ENCODE measurements at places on chromosomes 12 and 14.

DNA sequence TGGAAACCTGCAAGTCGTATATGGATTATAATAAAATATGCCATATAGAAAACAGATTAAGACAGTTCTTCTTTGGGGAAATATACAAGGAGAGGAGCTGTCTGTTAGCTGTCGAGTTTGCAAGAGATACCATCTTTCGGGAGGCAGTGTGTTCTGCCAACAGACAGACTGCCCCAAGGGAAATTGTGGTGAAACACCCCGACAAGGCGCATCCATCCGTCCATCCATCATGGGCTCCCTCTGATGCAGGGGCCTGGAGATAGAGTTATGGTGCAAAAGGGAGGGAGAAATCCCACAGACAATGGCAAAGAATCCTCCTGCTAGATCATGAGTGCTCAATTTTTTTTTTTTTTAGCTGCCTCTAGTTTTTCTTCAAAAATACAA, 156.3 kb downstream of the DPF3 start:
- no peak for DNase-seq
- no peaks in the 10 kb centered on the region for H3K4me1 ChIP-seq
- H3K4me3 ChIP-seq = no peak overlapping the region
- H3K36me3 ChIP-seq = no peaks in the 10 kb centered on the region

DNA sequence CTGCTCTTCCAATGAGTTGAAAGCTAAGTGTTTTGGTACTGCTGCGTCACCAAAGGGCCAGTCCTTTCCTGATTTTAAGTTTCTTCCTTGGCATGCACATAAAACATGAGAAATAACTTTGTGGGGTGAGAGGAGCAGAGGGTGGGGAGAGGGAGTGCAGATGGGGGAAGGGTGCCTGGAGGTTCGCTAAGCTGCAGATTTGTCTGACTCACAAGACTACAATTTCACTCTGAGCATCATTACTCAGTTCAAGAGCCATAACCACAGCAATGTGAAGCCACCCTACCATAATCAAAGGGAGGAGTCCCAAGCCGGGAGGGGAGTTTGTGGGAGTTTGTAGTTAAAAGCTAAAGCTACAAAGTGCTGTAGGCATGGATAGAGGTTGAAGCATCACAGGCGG, 136.1 kb downstream of the ANO2 start:
- no peaks in the 10 kb centered on the region for H3K4me1 ChIP-seq
- no peaks in the 10 kb centered on the region for H3K36me3 ChIP-seq
- no peaks in the 10 kb centered on the region for H3K27me3 ChIP-seq
- H3K27ac ChIP-seq = no peak overlapping the region

DNA sequence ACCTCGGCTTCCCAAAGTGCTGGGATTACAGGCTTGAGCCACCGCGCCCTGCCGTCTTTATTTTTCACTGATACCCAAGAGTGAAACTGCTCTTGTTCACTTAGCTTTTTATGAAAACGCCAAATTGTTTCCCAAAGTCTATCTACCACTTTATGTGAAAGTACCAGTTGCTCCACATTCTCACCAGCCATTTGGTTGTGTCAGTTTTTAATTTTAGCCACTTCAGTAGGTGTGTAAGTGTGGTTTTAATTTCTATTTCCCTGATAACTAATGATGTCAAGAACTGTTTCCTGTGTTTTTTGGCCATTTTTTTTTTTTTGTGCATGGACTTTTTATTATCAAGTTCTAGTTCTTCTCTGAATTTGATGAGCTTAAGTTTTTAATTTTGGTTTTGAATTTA, 17.1 kb downstream of the CAND1 start:
- no peaks in the 10 kb centered on the region for H3K4me1 ChIP-seq
- no peaks in the 10 kb centered on the region for H3K27me3 ChIP-seq
- H3K27ac ChIP-seq = no peak overlapping the region
- peaks cover 16% of the 10 kb centered on the region for H3K36me3 ChIP-seq
- no peak overlapping the region for H3K4me3 ChIP-seq

DNA sequence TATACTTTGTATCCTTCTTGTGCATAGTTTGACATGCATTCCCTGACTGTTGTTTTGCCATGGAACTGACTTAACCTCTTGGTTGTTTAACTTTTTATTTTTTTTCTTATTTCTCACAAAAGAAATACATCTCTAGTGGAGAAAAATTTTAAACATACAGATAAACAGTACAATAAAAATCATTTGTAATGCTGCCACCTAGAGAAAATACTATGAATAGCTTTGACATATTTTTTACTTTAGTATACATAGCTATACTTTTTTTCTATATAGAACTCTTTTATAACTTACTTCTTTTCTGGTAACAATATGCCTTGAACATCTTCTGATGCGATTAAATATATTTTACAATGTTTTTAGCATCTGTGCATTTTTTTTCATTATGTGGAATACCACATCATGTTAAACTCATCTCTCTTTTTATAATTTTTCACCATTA, 184.5 kb downstream of the AKAP6 start:
- no peak for DNase-seq
- no peak overlapping the region for H3K4me3 ChIP-seq
- no peak overlapping the region for H3K27ac ChIP-seq
- no peaks in the 10 kb centered on the region for H3K4me1 ChIP-seq
- no peaks in the 10 kb centered on the region for H3K36me3 ChIP-seq

DNA sequence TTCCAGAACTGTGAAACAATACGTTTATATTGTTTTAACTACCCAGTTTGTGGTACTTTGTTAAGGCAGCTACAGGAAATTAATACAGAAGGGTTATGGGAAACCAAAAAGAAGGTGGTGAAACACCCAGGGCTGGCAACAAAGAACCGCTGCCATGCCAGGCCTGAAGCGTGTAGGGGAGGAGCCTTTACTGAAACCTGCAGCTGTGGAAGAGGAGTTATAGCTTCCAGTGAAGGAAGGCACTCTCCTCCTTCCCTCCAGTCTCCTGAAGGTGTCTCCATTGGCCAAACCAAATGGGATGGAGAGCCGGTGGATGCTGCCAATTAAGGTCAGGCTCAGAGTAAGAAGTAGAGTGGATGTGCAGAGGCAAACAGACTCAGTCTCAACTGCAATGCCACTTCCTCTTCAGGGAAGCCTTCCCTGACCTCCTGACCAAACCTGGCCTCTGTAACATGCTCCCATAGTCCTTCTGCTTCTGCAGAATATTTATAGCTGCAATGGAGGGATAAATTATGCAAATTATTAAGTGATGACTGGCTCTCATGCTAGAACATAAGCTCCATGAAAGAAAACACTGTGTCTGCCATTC, 168.3 kb downstream of the DAD1 start:
- H3K36me3 ChIP-seq = no peaks in the 10 kb centered on the region
- H3K27me3 ChIP-seq = no peaks in the 10 kb centered on the region
- H3K4me3 ChIP-seq = no peak overlapping the region
- no peak for DNase-seq
